Inflammatory macrophage (primary cell): ENCODE measurements at places on chromosomes 16 and 17.
A peak's percentile ranks its signal among the peaks of the same experiment; 100 is the strongest.

- DNase-seq, result no peak
Observed at GRCh38 chr16:25988084-25988483, 296.3 kb downstream of the HS3ST4 start.

- DNase-seq, result peak; percentile 86
Observed at GRCh38 chr17:42266918-42267766, 9.0 kb downstream of the STAT5B start.

DNA sequence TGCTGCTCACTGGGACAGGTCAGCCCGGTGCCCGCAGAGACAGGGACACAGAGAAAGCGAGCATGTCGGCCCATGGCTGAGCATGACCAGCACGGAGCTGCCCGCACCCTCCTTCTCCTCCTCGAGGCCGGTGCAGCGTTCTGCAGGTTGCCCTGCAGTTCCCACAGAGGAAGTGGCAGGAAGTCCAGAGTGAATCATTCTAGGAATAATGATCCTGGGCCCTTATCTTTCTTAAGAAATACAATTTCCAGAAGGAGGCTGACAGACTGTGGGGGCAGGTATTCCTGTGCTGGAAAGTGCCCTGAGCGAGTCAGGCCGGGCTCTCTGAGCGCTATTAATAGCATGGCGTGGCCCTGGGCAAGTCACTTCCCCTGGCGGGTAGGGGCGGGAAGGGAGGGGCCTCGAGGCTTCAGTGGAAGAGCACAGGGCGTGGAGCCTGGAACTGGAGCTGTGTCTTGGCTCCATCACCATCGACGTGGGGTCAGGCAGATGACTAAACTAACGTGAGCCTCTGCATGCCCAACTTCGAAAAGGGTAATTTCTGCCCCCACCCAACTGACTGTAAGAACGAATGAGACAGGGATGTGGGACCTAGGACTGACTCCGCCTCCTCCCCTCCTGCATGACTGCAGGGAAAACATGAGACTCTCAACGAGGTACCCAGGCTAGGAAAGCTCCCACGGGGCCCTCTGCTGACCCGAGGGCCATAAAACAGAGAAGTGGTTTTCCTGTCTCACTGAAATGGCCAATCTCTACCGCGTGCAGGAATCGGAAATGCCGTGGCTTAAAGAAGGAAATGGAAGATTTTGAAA, 9.8 kb downstream of the TMEM204 start:
- peak; percentile 89 for DNase-seq

DNA sequence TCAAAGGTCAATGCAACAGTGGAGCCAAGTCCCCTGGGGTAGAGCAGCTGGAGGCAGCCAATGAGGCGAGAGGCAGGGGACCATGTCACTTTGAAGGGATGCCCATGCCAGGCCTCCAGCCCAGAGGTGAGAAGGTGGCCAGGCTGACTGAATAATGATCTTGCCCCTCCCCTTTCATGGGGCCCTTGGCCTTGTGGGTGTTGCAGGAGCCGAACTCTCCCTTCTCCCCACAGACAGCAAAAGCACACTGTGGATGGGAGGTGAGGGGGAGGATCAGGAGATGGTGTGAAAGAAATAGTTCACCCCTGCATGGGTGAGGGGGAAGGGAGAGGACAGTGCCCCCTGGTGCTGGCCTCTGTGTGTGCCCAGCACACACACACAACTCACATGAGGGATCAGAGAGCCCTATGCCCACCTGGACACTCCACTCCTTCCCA, 15.8 kb upstream of the TBX21 start:
- no peak for DNase-seq

GRCh38 chr17:75024686-75025397, 12.4 kb downstream of the MRPL58 start:
- DNase-seq, result no peak

DNA sequence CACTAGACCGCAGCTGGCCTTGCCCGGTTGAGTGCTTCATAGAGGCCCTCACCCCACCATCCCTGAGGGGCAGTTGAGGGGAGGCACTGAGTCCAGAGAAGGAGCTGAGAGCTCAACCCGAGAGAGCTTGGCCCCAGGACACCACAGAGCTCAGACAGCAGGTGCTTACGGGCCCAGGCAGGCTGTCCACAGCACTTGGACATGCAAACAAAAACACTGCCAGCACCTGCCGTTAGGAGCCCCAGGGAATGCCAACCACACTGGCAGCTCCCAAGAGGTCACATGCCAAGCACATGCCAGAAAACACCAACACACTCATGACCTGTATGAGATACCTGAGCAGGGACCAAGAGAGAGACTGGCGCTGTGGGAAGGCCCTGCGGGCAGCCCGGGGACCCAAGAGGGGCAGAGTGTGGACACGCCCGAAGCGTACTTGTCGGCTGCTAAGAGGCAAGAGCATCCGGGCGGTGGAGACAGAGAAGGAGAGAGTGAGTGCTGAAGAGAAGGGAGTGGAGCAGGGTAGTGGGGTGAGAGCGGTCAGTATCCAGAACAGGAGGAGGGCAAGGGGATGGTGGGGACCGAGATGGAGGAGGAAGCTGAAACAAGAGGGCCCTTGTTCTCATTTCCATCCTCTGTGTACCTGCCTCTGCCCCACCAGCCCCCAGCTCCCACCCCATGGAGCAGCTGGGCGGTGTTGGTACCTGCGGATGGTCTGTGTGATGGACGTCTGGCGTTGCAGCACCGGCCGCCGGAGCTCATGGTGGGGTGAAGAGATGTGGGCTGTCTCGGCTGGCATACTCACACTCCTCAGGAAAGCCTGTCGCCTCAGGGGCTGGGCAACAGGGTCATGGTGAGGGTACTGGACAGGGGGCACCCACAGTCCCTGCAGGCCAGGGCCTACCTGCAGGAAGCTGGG, 8.2 kb downstream of the RHBDF1 start:
- DNase-seq, result no peak

GRCh38 chr17:55632893-55633292, 89.8 kb downstream of the TMEM100 start:
- DNase-seq, result no peak

DNA sequence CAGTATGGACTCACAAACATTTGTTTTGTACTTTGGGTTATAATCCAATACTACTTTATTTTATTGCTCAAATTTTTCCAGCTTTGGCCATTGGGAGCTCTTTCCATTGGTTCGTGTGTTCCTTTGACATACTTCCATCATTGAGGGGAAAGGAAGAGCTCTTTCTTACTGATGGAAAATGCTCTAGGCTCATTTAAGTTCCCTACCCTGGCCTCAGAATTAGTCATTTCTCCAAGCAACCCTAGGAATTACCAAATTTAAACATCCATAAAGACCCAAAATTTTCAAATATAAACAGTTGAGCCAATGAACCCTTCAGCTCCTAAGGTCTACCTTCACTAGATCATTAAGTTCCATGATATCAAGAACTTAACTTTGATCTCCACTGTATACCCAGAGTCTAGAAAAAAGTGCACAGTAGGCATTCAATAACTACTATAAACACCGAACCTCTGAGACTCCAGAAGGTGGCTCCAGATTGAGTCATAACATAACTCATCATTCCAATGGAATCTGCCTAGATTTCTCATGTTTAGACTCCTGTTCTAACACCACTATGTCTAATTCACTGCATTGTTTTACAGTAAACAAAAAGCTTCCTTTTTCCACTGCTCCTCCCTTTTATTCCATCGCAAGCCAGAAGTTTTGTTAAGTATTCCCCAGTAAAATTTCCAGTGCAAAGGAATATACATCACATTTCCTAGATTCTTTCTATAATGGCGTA, 39.0 kb downstream of the SMURF2 start:
- no peak for DNase-seq

GRCh38 chr16:22844416-22844815, 30.5 kb downstream of the HS3ST2 start:
- DNase-seq, result peak; percentile 80

- no peak for DNase-seq
Observed at GRCh38 chr16:55408661-55409060, 70.3 kb upstream of the MMP2 start.

GRCh38 chr17:78399693-78400144, 21.3 kb downstream of the PGS1 start:
- DNase-seq, result no peak

DNA sequence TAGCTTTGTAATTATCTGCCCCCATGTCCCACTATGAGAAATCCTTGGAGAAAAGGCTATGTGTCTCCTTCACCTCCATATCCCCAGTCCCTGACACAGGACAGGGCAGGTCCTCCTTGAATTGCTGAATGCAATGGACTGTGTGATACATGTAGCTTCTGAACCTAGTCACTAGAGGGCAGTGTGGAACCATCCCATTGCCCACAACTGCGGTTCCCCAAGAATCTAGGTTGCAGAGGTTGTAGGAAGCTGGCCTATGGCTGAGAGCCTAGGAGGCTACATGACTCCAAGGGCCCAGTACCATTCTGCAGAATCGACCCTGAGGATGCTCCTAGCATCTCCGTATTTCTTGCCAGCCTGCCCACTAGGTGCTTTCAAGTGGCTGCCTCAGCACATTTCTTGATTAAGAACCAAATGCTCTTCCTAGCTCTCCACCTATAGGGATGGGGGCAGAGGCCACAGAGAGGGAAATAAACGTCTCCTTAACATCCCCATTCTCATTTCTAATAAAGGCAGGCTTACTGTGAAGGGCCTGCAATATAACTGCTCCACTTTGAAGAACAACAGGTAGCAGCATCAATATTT, 394.0 kb downstream of the CA10 start:
- peak; percentile 59 for DNase-seq

GRCh38 chr17:74943808-74944522, 8.3 kb downstream of the OTOP3 start:
- DNase-seq, result no peak

GRCh38 chr17:44095647-44096496, 25.3 kb downstream of the G6PC3 start:
- peak; percentile 64 for DNase-seq
